ENCODE measurements at places on chromosomes 13 and 19.

- DNase-seq = no peak
Observed at GRCh38 chr19:5230730-5231555, 109.7 kb downstream of the PTPRS start.

DNA sequence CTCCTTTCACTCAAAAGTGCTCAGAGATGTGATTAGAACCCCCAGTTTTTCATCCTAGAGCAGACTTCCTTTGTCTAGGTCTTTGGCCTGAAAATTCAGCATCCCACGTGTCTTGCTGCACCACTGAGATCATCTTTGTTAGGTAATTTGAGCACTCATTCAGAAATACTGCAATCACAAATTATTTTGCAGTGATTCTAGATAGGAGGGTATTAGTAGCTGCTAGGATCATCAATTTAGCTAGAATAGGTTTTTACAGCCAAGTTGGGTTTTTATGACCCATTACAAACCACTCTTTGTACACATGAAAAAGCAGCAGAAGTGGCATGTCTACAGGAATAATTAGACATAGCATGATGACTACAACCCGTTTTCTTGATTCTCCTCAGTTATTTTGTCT, 219.6 kb downstream of the GPC6 start:
- DNase-seq = no peak

DNA sequence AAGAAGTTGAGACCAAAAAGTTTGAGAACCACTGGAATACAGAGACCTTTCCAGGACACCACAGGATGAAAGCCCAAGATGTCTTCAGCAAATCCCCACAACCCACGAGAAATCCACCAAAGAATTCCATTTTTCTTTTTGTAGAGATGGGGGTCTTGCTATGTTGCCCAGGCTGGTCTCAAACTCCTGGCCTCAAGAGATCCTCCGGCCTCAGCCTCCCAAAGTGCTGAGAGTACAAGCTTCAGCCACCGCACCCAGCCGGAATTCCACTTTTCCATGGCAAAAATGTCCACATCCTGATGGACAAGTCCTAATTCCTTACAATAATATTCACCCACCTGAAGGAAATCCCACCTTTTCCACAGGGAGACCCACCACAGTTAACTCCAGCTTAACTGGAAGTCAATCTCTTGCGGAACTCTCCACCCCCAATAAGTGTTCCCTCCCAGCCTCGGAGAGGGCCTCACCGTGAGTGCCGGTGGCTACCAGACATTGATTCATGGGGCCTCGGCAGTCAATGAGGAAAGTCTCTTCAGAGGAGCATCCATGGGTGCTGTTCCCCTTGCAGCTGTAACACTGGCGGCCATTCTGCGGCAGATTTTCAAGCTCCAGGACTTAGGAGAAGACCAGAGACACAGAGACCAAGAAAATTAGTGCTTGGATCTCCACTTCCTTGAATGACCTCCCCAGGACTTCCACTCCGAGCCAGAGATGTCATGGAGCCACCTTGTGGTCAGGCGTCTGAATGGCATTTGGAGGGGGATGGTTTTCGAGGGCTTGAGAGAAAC, 12.3 kb upstream of the CADM4 start:
- DNase-seq = no peak

DNA sequence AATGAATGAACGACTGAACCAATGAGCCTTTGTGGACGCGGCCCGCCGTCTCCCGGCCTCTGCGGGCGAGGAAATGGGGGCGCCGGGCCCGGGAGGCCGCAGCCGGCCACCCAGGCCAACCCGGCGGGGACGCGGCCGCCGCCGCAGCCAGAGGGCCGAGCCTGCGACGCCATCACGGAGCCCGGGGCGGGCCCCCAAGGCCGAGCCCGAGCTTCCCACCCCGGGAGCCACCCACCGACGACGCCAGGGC, 216 bp downstream of the SUGP2 start:
- DNase-seq = no peak

DNA sequence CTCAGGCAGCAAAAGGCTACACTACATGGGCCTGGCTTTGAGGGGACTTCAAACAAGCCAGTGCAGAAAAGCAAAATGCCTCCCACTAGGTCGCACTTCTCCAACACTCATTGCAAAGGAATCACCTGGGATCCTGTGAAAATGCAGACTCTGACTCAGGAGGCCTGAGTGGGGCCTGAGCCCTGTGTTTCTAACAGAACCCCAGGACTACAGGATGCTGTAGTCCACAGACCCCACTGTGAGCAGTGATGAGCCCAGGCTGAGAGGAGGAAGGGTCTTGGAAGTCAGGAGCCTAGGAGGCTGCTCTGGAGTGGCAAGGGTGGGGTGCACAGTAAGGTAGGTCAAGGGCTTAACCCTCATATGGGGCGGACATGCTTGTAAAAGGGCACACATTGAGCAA, 46.7 kb upstream of the SERP2 start:
- no peak for DNase-seq

DNA sequence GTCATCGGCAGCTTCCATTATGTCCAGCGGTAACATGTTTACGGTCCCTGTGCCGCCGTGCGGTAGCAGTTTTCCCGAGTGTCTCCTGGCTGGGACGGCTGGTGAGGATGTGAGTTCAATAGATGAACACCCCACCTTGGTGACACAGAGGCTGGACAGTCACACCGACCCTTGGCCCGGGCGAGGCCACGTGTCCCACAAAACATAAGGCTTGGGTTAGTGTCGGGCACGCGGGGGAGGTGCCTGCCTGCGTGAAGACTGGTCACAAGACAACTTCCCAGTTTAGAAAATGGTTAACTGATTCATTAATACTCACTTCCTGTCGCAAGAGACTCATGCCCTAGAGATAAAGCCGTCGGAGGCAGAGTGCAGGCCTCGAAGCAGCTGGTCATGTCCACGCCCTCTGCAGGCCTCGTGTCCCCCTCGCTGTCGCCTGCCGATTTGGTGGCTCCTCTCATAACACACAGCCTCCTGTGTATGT, 17.2 kb downstream of the RASA3 start:
- peak; percentile 85 for DNase-seq

GRCh38 chr13:29165840-29166239, 345.7 kb downstream of the MTUS2 start:
- DNase-seq = no peak

GRCh38 chr19:16355293-16356043, 30.8 kb downstream of the KLF2 start:
- DNase-seq = no peak

GRCh38 chr19:49556412-49557398, 23.7 kb downstream of the NOSIP start:
- DNase-seq = no peak

DNA sequence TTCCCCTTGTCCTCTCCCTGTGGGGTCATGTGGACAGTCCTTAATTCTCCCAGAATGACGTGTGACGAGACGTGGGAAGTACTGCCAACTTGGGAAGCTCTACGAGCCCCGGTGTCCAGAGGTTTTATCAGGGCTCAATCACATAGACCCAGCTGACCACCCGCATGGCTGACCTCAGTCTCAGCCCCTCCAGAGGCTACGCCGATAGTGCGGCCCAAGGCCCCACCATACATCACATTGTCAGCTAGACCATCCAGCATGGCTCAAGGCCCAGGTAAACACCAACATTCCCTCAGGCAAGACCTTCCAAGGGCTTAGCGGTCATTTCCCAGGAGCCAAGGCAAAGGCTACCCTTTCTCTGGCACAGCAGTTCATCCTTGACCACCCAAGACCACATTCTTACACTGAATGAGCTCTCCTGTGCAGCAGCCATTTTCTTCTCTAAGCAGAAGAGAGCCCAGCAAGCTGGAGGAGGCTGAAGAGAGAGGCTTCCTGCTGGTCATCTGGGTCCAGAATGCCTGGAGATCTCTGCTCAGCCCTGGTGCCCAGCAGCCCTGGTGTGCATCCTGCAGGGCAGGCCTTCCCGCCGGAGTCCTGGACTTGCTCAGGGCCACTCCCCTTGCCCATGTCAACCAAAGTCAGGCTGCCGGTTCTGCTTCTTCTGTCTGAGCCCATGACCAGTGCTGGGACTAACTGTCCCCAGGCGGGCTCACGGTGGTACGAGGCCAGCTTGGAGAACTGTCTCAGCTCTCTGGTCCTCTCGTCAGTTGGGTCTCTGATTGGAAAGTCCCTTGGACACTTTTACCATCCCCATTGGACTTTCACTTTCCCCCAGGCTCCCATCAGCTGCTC, 7.9 kb upstream of the F10 start:
- no peak for DNase-seq

DNA sequence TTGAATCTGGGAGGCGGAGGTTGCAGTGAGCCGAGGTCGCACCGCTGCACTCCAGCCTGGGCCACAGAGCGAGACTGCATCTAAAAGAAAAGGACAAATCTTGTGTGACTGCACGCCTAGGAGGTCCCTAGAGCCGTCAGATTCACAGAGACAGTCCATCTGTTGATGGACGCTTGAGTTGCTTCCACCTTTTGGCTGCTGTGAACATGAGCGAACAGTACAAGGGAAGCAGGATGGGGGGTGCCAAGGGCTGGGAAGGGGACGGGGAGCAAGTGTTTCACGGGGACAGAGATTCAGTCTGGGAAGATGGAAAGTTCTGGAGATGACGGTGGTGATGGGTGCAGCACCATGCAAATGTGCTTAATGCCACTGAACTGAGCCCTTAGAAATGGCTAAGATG, 78.7 kb downstream of the GNG7 start:
- DNase-seq = no peak

- peak; percentile 1 for DNase-seq
Observed at GRCh38 chr19:34989298-34989697, 10.8 kb upstream of the GRAMD1A start.

- DNase-seq = no peak
Observed at GRCh38 chr19:40009674-40010073, 12.8 kb downstream of the ZNF546 start.

DNA sequence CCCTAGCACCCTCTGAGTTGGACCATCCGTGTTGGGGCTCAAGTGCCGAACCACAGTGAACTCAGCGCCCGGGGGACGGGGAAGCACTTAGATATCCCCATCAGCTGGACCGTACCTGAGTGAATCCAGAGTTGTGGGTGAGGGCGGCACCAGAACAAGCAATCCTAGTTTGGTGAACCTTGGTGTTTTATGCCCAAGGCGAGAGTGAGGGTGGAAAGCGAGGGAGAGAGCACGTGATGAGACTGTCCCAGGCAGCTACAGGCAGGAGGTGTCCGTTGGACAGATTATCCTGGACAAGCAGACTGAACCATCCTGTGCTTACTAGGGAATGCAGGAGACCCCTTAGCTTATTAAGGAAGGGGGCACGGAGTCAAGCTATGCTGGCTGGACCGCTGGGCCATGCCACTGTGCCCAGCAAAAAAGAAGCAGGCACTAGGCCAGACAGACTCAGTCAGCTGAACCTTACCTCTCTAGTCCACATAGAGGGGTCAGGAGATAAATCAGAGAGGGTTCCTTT, 596 bp downstream of the GET3 start:
- DNase-seq = no peak

GRCh38 chr13:21871382-21871781, 200.5 kb downstream of the FGF9 start:
- no peak for DNase-seq

GRCh38 chr13:100773429-100773828, 98.8 kb upstream of the TMTC4 start:
- DNase-seq = no peak

- peak; percentile 72 for DNase-seq
Observed at GRCh38 chr19:48638831-48639381, 1.7 kb upstream of the DBP start.

GRCh38 chr13:105979131-105980011, 556.1 kb downstream of the EFNB2 start:
- no peak for DNase-seq

DNA sequence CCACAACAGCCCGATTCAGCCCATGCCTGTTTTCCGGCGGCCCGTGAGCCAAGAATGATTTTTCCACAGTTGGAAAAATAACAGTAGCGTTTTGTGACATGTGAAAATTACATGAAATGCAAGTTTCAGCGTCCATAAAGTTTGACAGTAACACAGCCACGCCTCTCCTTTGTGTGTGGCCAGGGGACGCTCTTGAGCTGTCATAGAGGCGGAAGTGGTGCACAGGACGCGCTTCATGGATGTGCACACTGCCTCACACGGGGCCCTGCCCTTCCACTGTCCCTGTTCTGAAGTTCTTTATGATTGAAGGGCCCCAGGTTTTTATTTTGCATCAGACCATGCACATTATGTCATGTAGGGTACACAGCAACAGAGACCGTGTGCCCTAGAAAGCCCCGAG, 12.4 kb upstream of the ELAVL1 start:
- DNase-seq = no peak

- no peak for DNase-seq
Observed at GRCh38 chr13:59880468-59880867, 283.3 kb downstream of the DIAPH3 start.

- no peak for DNase-seq
Observed at GRCh38 chr19:47005164-47005641, 14.4 kb upstream of the NPAS1 start.

- peak; percentile 52 for DNase-seq
Observed at GRCh38 chr13:73984201-73984600, 150.0 kb downstream of the KLF12 start.

- peak; percentile 74 for DNase-seq
Observed at GRCh38 chr19:16605553-16605994, 22.4 kb downstream of the MED26 start.

DNA sequence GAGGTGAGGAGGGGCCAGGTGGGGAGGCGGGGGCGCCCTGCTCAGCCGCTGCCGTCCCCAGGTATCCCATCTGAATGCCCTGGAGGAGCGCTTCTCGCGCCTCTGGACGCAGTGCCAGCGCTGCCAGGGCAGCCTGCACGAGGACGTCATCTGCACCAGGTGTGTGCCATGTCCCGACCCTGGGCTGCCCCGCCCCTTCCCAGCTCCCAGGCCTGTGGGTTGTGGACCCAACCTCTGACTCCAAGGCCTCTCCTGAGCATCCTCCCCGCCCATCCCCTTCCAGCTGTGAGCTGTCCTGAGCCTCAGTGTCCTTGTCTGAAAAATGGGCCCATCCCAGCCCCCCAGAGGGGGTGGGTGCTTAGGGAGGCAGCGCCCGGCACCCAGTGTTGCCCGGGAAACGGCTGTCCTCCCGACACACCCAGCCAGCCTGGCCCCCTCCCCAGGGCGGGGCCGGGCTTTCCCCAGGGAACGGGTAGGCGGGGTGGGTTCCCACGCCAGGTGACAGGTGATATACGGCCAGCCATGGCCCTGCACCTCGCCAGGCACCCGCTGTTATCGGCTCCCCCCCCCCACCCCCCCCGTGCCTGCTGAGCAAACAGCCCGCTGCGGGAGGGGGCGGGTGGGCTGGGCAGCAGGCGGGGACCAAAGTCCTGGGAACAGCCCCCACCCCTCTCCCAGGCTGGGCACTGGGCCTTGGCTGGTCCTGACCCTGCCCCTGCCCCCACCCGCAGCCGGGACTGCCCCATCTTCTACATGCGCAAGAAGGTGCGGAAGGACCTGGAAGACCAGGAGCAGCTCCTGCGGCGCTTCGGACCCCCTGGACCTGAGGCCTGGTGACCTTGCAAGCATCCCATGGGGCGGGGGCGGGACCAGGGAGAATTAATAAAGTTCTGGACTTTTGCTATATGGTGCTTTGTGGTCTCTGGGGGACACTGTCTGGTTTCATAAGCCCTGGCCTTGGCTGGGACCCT, 1.3 kb upstream of the SPIB start:
- DNase-seq = no peak

GRCh38 chr13:97030705-97031452, 36.6 kb upstream of the OXGR1 start:
- DNase-seq = no peak

- DNase-seq = no peak
Observed at GRCh38 chr13:45833242-45833641, 18.3 kb downstream of the SIAH3 start.
